ENCODE measurements at places on chromosomes 7 and 10. TPM values are rescaled to one million over a fixed set of nuclear protein-coding genes. Genes with fewer than 3 reads are reported as not detected.
A peak's percentile ranks its signal among the peaks of the same experiment; 100 is the strongest.

GRCh38 chr10:97759158-97759887, 12.5 kb downstream of the SFRP5 start:
- no peaks in the 10 kb centered on the region for H3K27me3 ChIP-seq
- DNase-seq = peak; percentile 33
- peaks cover 7% of the 10 kb centered on the region for H3K4me1 ChIP-seq
- H3K36me3 ChIP-seq = peaks cover 73% of the 10 kb centered on the region
- H3K4me3 ChIP-seq = no peak overlapping the region

The PNLIP gene
- total RNA-seq = not detected

The SLIT1 gene
- total RNA-seq = 0.24 TPM

The FOXI2 gene
- not detected for total RNA-seq

The OTUD1 gene
- total RNA-seq = 18.7 TPM

The ZNF746 gene
- total RNA-seq = 21.0 TPM

DNA sequence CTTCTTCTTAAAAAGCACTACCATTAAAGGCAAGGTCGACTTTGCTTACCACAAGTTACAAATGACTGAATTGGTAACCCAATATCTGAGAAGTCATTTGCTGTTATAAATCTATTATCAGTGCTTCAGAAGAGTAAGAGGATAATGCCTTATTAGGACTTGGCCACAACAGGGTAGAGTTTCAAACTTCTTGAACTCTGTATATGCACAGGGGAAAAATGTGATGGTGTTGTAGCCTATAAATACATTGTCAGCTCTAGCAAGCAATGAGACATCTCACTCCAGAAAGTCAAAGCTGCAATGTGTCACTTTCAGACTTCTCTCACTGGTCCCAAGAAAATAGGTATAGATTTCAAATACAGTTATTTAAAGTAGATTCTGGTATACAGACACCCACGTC, 9.3 kb downstream of the TFEC start:
- DNase-seq = no peak
- H3K4me3 ChIP-seq = no peak overlapping the region
- no peaks in the 10 kb centered on the region for H3K27me3 ChIP-seq
- H3K36me3 ChIP-seq = no peaks in the 10 kb centered on the region
- H3K4me1 ChIP-seq = peaks cover 23% of the 10 kb centered on the region

DNA sequence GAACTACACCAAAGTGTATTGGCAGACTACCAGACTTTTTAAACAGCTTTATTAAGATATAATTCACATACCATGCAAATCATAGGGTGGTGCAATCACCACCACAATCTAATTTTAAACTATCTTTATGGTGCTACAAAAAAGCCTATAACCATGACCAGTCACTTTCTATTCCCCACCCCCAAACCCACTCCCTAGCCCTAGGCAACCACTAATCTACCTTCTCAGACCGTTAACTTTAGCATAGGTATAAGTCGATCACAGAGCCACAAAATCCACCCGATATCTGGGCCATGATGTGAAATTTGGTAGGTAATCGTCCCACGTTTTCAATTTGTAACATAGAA, 536 bp upstream of the POM121 start:
- H3K36me3 ChIP-seq = peaks cover 51% of the 10 kb centered on the region
- peak overlapping the region; percentile 100 for H3K4me3 ChIP-seq
- no peaks in the 10 kb centered on the region for H3K27me3 ChIP-seq
- peaks cover 31% of the 10 kb centered on the region for H3K4me1 ChIP-seq

DNA sequence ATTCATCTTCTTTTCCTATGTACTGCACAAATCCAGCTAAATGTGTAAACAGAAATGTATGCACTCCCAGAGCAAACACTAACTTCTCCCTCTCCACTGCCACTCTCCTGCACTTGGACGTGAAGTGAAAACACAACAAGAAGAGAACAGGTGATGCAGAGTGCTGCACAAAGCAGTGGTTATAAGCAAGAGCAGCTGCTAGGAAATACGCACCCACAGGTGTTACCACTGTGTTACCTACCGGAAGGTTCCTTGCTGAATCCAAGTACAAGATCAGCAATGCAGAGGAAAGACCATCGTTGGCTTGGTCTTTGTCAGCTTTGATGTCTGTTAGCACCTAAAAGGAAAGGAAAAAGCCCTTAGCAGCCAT, 54.6 kb upstream of the NCAPG2 start:
- H3K4me3 ChIP-seq = no peak overlapping the region
- H3K27me3 ChIP-seq = no peaks in the 10 kb centered on the region
- H3K27ac ChIP-seq = no peak overlapping the region
- DNase-seq = no peak

- H3K36me3 ChIP-seq = peaks cover 11% of the 10 kb centered on the region
- H3K27ac ChIP-seq = peak overlapping the region; percentile 72
- H3K4me1 ChIP-seq = peaks cover 98% of the 10 kb centered on the region
- no peak for DNase-seq
- no peaks in the 10 kb centered on the region for H3K27me3 ChIP-seq
These were observed 58.9 kb downstream of the PIP4K2A start for GRCh38 chr10:22655312-22655981.

GRCh38 chr10:64044098-64044497, 522.9 kb downstream of the REEP3 start:
- H3K4me3 ChIP-seq = no peak overlapping the region
- no peaks in the 10 kb centered on the region for H3K27me3 ChIP-seq
- no peak overlapping the region for H3K27ac ChIP-seq
- H3K36me3 ChIP-seq = no peaks in the 10 kb centered on the region
- H3K4me1 ChIP-seq = peaks cover 8% of the 10 kb centered on the region

- H3K27me3 ChIP-seq = no peaks in the 10 kb centered on the region
- H3K27ac ChIP-seq = no peak overlapping the region
- H3K36me3 ChIP-seq = no peaks in the 10 kb centered on the region
- H3K4me1 ChIP-seq = no peaks in the 10 kb centered on the region
- no peak overlapping the region for H3K4me3 ChIP-seq
These were observed 321.8 kb downstream of the PAXIP1 start for GRCh38 chr7:154680894-154681659.

- no peaks in the 10 kb centered on the region for H3K4me1 ChIP-seq
- H3K27ac ChIP-seq = no peak overlapping the region
- no peak for DNase-seq
- no peak overlapping the region for H3K4me3 ChIP-seq
- no peaks in the 10 kb centered on the region for H3K36me3 ChIP-seq
These were observed 163.3 kb downstream of the JCAD start for GRCh38 chr10:29896053-29896452.

The NEUROD6 gene
- total RNA-seq = not detected

The CYP2C9 gene
- total RNA-seq = not detected

DNA sequence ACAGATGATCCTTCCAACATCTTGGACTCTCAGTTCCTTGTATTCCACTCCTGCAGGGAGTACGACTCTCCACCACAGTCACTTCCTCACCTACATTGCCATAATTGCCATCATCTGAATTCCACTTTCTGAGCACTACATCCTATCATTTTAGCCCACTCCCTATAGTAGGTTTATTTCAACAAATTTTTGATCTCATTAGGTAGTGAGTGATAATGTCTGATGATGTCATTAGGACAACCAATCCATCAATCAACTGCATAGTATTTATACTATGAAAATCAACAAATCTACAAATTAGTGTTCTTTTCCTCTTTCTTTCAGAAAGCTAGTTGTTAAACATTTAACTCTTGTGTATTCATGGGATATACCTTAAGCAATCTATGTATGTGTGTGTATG, 13.7 kb upstream of the TRA2A start:
- H3K27me3 ChIP-seq = no peaks in the 10 kb centered on the region
- H3K4me1 ChIP-seq = peaks cover 18% of the 10 kb centered on the region
- no peak overlapping the region for H3K4me3 ChIP-seq
- no peak for DNase-seq
- H3K27ac ChIP-seq = no peak overlapping the region
- no peaks in the 10 kb centered on the region for H3K36me3 ChIP-seq

The INHBA gene
- total RNA-seq = not detected

- DNase-seq = no peak
- no peak overlapping the region for H3K27ac ChIP-seq
- H3K4me3 ChIP-seq = no peak overlapping the region
- H3K27me3 ChIP-seq = no peaks in the 10 kb centered on the region
- H3K36me3 ChIP-seq = no peaks in the 10 kb centered on the region
- H3K4me1 ChIP-seq = no peaks in the 10 kb centered on the region
These were observed 359.3 kb downstream of the HGF start for GRCh38 chr7:81410471-81411117.

DNA sequence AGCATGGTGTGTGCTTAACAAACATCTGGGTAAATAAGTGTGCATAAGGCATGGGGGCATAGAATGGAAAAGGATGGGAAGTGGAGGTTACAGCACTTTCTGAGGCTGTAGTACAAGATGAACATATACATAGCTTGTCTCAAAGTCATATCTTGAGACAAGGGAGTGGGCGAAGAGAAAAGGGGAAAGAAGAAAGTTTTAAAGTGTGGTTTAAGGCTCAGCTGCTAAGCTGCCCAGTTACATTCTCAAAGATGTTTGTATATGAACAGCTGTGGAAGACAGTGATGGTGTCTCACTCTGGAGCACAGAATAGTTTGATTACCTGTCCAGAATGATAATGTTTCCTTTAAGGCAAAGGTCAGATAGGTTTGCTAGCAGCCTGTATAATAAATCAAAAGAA, 61.9 kb upstream of the LANCL2 start:
- DNase-seq = no peak
- peaks cover 14% of the 10 kb centered on the region for H3K27me3 ChIP-seq
- H3K36me3 ChIP-seq = no peaks in the 10 kb centered on the region

The CYP2C18 gene
- total RNA-seq = not detected

The AGR2 gene
- not detected for total RNA-seq
